CD8-positive, alpha-beta T cell (primary cell): ENCODE measurements at places on chromosomes 3 and 15. TPM values are rescaled to one million over a fixed set of nuclear protein-coding genes. Genes with fewer than 3 reads are reported as not detected.

BNC1 gene
- not detected for total RNA-seq

DNA sequence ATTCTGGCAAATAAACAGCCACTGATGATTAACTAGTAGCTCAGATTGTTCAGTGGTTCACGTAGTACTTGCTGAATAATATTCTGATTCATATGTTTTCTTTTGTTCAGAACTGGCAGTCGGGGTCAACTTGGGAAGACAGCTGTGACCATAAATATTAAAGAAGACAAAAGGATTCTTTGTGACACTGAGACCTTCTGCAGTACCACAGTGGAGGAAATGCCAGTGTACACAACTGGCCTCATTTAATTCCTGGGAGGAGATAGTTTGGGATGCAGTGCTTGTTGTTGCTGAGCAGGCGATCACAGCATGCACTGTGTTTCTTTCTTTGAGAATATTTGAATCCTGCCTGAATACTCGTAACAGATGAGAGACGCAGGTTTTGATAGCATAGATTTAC is 26.7 kb upstream of the MCF2L2 start:
- DNase-seq = no peak

- DNase-seq = no peak
These were observed 34.5 kb upstream of the MAP3K13 start for GRCh38 chr3:185328324-185329004.

SNTN gene
- not detected for total RNA-seq
